ENCODE measurements at places on chromosomes 2 and 18. TPM values are rescaled to one million over a fixed set of nuclear protein-coding genes. Genes with fewer than 3 reads are reported as not detected.
A peak's percentile ranks its signal among the peaks of the same experiment; 100 is the strongest.

- no peak for DNase-seq
Observed at GRCh38 chr2:439556-440402, 151.9 kb upstream of the ALKAL2 start.

GRCh38 chr2:66137606-66138130 is 297.3 kb upstream of the MEIS1 start:
- no peak for DNase-seq

Gene MYCN
- 0.19 TPM for total RNA-seq

Gene SLC5A7
- total RNA-seq, result not detected

Gene GPR39
- total RNA-seq, result not detected

DNA sequence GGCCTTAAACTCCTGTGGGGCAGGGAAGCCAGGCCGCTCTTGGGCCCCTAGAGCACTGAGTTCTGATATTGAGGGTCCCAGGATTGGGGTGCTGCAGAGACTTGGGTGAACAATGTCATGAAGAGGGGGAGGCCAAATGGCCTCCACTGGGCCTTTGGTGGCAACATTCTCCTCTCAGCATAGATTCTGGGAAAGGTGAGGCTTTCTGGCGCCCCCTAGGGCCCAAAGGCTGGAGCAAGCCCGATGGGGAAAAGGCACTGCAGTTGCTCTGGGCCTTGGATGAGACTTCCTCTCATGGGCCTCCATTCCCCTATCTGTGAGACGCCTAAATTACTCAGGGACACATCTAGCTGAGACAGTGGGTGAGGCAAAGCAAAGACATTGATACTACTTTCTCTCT is 84.8 kb downstream of the ACAA2 start:
- DNase-seq, result peak; percentile 69

DNA sequence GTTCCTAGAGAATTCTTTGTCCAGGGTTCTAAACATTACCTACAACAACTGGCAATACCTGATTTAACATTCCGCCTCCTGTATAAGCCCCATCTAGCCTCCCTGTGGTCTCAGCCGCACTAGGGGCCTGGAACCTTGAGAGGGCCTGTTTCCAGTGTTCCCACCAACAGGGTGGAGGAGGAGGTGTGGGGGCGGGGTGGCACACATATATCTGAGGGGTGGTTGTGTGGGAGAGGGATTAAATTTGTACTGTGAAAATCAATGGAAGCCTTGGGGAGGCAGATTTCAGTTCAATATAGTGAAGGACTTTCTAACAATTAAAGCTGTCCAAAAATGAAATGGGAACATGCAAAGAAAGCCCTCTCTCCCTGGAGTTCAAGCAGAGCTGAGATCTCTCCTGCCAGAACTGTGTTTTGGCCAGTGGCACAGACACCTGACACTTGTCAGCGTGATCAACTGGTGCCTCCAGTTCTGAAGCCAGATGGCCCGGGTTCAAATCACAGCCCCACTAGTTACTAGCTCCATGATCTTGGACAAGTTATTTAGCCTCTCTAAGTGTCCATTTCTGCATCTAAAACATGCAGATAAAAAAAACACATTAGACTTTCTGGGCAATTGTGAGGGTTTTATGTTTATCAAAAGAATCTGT is 17.0 kb upstream of the FZD7 start:
- DNase-seq, result no peak

DNA sequence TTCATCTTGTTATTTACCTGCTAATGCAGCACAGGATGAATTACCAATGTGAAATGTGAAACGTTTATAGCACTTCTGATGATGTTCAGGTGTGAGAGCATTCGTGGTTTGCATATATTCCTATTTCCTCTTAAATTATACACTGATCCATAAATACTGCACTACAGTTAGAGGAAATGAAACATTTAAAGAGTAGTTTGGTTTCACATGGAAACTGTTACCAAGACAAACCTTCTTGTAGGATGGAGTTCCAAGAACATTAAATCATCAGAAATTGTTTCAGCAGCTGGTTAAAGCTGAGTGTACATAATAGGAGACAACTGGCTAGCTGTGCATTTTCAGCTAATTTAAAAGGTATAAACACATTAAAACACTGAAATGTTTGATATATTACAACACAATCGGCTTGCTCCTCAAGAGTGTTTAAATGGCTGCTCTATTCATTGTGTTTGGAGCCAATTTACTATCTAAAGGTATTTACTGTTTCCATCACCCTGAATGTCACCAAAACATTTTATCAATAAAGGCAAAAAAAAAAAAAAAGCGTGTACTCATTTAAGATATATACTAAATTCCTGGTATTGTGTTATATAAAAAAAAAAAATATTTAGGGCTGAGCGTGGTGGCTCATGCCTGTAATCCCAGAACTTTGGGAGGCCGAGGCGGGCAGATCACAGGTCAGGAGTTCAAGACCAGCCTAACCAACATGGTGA is 100.6 kb downstream of the DYM start:
- DNase-seq, result no peak

GRCh38 chr2:81238462-81238861 is 933.9 kb upstream of the LRRTM1 start:
- DNase-seq, result no peak

Gene GALNT5
- not detected for total RNA-seq

Gene NHEJ1
- 24.4 TPM for total RNA-seq

GRCh38 chr18:21115519-21116411 is 4.2 kb upstream of the ROCK1 start:
- no peak for DNase-seq

Gene TUBA3E
- total RNA-seq, result not detected

Gene C2orf42
- total RNA-seq, result 19.2 TPM

Gene BOK
- not detected for total RNA-seq

All from activated naive CD4-positive, alpha-beta T cell treated with anti-CD3 and anti-CD28 coated beads for 36 hours (primary cell).